Right ventricle myocardium inferior (tissue), 1 donor: ENCODE measurements at places on chromosomes 13 and 19. TPM values are rescaled to one million over a fixed set of nuclear protein-coding genes. Genes with fewer than 3 reads are reported as not detected.

DNA sequence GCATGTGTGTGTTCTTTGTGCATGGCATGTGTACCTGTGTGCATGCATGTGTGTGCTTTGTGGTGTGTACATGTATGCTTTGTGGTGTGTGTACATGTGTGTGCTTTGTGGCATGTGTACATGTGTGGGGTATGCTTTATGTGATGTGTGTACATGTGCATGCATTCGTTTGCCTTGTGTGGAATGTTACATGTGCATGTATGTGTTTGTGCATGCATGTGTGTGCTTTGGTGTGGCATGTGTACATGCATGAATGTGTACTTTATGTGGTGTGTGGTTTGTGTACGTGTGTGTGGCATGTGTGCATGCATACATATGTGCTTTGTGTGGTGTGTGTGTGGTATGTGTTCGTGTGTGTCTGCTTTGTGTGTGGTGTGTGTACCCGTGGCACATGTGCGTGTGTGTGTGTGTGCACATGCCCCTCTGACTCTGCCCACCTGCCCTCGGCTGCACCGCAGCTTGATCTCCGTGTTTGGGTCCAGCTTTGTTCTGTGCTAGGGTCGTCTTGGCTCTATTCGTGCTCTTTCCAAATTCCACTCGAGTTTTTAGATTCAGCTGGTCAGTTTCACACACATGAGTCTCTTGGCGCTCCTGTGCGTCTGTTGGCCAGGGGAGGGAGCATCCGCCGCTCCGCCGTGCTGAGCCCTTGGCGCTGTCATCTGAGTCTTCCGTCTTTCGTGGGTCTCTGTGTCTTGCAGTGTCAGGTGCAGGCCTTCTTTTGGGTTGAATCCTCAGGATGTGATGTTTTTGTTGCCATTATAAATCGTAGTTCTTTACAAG is 46.5 kb upstream of the TFDP1 start:
- DNase-seq: no peak

DNA sequence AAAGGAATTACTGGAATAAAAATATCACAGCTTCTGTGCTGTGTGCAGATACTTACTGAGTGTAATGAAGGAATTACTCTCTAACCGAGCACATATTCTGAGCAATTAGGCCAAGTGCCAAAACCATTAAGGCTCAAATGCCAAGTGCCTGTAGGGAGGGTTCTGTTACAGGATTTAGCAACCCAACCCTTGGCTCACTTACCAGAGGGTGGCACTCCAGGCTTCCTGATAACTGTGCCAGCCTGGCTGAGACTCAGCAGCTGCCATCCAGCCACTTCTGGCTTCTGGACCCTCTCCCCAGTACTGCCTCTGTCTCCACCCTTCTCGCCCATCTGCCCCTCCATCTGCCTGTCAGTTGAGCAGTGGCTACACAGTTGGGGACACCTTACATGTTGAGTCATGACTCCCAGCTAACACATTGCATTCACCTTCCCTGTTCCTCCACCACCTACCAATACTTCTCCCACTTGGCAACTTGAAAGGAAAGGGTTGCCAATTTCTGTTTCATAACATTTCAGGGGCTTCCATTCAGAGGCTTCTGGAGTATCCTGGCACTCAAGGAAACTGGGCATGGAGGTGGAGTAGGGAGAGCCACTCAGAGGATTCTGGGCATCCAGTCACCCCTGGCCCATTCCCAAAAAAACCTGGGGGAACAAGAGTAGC is 110.5 kb downstream of the COG6 start:
- no peak for DNase-seq

DNA sequence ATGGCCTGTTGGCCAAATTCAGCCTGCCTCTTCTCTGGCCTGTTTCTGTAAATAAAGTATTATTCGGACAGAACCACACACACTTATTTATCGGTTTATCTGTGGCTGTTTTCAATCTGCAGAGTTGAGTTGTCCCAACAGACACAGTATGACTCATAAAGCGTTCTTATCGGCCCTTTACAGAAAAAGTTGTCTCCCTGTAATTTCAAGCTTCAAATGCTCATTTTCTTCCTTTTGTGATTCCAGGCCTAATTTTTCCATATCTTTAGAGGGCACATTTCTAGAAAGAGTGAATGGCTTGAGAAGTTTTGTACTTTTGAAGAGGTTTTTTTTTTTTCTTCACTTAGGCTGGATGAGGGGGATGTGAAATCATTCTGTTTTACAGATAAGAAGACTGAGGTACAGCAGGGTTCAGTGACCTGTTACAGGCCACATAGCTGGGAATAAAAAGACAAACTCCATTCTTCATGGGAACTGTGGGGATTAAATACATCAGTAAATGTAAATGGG is 440.9 kb downstream of the TSHZ3 start:
- no peak for DNase-seq

DNA sequence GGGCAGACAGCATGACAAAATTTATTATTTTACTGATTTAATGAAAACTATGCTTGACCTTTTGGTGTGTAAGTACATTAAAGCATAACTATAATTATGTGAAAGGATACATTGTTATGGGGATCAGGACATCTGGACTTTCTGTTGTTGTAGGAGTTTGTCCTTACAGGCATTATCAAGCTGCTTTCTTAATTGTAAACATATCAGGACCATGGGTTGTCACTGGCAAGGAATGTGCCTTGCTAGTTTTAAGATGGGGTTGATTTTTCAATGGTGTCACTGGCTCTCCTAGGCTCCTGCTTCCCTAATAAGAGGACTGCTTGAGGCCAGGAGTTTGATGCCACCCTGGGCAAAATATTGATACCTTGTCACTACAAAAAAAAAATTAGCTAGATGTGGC is 32.6 kb downstream of the KBTBD6 start:
- no peak for DNase-seq

Gene AP1M2
- total RNA-seq: not detected

Gene YJU2
- total RNA-seq: 9.2 TPM

Gene ZNF460
- total RNA-seq: 27.3 TPM
